ENCODE measurements at places on chromosomes 16 and 17.

DNA sequence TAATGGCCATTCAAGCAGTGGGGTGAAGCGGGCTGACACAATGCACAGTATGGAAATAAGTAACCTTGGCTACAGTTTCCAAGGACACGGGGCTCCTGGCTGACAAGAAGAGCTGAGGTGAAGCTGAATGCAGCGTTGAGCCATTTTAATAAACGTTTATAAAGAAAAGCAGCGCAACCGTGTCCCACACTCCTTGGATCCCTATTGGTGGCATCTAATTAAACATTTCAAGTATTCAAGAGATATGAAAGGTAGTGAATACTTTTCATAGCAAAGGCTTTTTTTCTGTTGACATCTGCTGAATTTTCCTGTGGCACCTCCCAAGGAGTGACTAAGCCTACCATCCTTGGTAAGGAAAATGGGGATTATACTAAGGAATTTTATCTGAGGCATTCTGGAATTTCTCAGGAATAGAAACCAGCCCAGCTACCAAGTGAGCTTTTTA is 26.5 kb downstream of the DUSP14 start:
- DNase-seq = no peak

DNA sequence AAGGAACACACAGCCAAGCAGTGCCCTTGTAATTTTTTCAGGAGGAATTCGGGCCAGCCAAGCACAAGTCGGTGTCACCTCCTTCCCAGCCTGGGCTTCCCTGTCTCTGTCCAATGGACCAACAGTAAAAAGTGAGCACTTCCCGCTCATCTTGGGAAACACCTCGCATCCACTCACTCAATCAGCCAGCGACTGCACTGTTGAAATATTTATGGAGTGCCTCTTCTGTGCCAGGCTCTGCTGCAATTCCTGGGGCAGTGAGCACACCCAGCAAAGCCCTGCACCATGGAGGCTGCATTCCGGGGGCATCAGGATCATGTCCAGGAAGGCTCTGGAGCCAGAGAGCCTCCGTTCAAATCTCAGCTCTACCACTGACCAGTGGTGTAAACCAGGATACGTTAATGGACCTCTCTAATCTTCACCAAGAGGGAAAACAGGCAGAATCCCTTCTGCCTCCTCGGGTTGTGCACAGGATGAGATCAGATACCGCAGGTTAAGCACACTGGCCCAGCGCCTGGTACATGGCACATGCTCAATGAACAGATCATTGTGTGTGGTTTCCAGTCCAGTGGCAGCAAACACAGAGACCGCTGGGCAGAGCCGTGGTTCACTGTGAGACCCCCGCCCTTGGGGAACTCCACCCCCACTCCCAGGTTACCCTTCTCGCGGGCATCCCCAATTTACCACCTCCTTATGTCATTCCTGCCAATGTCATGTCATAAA is 194.3 kb downstream of the ZNF423 start:
- DNase-seq = no peak

DNA sequence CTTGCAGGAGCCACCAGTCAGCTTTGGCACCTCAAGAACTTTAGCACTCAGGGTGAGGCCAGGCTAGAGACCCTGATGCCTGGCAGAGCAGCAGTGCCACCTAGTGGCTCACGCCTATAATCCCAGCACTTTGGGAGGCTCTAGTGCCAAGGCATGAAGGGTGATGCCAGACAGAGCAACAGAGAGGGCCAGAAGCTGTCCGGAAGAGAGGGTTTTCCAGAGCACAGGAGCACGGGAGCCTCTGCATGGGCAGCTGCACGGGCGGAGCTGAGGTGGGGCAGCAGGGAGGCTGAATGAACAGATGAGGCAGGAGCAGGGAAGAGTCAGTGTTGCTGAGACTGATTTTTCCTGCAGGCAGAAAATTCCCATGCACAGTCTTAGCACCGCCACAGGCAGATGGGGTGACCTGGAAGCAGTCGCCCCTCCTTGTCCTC is 38.9 kb downstream of the MYH3 start:
- peak; percentile 22 for DNase-seq

DNA sequence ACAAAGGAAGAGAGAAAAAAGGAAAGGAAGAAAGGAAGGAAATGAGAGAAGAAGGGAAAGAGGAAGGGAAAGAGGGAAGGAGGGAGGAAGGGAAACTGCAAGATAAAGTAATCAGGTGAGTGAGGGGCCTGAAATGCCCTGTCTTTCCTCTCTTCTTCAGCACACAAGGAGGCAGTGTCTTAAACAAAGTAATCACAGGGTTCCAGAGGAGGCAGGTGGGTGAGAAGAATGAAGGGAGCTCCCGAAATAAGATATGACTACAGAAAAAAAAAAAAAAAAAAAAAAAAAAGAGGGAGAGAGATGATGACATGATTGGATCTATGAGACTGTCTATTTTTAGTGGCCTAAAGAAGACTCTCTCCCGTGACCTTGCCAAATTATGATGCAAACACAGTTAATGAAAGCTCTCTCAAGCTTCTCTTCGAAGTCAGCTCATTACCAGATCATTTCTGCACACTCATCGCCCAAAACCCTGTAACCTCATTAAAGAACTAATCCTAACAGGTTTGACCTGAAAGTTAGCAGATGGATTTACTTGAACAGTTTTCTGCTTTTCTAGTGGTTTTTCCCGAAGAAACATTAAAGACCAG is 53.6 kb downstream of the CDH11 start:
- no peak for DNase-seq

DNA sequence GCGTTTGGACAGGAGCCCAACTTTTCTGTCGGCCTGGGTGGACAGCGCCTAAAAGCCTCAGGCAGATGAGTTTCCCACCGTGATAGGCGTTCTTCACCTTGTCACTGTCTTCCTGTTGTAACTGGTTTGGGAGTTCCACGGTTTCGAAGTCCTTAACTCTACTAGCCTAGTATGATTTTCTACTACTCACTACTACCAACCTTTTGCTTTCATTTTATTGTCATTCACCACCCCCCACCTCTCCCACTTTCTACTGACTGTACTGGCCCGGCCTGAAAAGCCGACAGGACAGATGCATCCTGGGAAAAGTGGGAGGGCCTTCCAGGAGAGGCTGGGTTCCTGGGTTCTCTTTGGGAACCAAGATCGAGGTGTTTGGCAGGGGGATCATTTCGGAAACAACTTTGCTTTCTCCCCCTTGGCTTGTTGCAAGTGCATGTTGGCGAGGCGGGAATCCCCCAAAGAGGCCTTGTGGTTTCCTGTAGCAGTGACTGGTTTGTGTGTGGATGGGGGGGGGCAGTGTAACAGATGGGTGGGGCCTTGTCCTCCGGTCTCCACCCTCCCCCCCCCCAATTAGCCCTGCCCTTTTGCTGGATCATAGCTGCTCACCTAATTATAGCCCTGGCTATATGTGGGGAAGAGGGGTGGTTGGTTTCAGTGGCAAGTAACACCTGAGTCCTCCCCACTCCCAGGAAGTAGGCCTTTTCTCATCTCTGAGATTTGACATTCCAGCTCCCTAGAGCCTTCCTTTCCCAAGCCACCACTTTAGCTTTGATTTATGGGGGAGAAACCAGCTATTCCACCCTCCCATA is 1.4 kb downstream of the EIF5A start:
- peak; percentile 90 for DNase-seq

GRCh38 chr17:17387017-17387497 is 83.9 kb downstream of the NT5M start:
- DNase-seq = no peak

DNA sequence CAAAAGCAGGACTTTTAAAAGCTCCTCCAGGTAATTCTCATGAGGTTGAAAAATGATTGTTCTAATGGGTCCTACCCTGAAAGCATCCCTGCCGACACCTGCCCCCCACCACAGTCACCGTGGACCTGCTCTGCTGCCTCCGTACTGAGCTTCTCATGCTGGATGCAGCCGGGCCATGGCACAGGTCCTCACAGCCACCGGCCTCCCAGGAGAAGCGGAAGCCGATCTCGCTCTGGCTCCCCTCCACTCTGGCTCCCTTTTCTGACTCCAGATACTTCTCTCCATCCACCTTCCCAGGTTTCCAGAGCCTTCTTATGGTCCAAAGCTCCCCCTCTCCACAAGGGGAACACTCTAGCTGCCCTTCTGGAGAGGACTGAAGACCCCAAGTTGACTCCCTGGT is 10.2 kb downstream of the RPRML start:
- DNase-seq = no peak

- DNase-seq = no peak
Observed at GRCh38 chr17:39483506-39483905, 22.2 kb downstream of the CDK12 start.

- DNase-seq = no peak
Observed at GRCh38 chr16:66171578-66171977, 194.9 kb upstream of the CDH5 start.

- DNase-seq = no peak
Observed at GRCh38 chr16:46803373-46803772, 27.6 kb downstream of the C16orf87 start.

DNA sequence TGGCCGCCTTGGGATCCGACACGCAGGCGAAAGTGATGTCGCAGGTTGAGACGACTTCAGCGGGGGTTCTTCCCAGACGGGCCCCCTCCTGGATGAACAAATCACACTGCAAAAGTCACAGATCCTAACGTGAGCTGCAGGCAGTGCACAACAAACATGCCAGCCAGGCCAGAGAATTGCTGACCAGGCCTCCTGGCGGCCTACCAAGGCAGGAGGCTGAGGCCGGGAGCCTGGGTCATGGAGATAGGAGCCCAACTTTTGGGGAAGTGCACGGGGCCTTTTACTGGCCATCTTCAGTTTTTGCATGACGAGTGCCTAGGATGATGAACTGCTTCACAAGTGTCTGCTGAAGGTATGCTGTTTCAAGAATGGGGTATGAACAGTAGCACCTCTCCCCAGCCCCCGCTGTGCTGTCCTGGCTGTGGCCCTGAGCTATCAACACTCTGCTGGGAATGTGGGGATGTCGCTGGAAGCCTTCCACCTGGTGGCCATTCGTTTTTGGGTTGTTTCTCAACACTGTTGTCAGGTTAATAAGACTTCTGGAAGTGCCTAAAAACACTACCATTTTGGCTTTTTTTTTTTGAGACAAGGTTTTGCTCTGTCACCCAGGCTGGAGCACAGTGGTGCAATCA is 12.2 kb upstream of the ROGDI start:
- no peak for DNase-seq

DNA sequence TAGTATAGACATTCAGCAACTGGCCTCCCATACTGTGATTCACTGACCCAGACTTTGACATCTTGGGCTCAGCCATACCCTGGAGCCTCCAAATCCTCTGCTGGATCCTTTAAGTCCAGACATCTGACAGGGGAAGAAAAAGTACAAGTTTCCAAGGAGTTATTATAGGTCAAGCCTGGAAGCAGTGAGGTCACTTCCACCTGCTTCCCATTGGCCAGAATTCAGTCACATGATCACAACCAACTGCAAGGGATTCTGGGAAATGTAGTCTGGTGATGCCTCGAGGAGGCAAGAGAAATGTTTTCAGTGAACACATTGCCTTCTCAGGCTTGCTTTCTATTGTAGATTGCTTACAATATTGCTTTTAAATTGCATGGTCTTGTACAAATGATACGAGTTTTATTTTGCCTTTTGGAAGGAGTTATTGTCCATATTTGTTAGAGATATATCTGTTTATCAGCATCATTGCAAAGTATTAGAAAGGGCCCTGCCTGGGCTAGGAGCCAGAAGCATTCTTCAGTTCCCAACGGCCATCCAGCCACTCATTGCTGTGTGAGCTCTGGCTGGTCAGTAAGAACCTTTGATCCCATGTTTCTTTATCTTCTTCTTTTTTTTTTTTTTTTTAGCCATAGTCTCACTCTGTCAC is 696.9 kb downstream of the WWOX start:
- DNase-seq = no peak

DNA sequence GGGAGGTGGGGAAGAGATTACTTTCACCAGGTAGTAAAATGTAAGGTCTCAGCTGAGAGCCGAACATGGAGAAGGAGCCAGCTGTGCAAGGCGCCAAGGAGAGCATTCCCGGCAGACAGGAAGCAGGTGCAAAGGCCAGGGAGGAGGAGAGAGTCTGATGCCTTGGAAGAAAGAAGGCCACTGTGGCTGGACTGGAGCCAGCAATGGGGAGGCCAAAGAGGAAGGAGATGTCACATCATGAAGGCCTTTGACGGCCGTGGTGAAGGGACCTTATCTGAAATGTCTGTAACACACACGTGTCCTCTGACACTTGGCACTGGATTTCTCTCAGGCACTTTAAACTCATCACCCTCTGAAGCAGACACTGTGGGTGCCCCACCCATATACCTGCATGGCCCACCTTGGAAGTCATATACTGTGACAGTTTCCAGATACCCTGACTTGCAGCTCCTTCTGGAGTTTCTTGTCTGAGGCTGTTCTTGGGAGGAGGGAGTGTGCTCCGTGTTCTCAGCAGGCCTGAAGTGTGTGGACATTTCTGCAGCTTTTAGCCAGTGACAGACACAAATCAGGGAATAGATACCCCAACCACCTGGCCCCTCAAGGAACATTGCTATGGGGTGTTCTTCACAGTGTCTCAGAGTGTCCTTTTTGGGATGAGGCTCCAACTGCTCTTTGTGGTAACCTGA is 1.9 kb upstream of the SLC5A2 start:
- no peak for DNase-seq

GRCh38 chr16:57510016-57510871 is 24.0 kb upstream of the DOK4 start:
- no peak for DNase-seq

- no peak for DNase-seq
Observed at GRCh38 chr17:77436481-77436880, 295.7 kb downstream of the SEC14L1 start.

DNA sequence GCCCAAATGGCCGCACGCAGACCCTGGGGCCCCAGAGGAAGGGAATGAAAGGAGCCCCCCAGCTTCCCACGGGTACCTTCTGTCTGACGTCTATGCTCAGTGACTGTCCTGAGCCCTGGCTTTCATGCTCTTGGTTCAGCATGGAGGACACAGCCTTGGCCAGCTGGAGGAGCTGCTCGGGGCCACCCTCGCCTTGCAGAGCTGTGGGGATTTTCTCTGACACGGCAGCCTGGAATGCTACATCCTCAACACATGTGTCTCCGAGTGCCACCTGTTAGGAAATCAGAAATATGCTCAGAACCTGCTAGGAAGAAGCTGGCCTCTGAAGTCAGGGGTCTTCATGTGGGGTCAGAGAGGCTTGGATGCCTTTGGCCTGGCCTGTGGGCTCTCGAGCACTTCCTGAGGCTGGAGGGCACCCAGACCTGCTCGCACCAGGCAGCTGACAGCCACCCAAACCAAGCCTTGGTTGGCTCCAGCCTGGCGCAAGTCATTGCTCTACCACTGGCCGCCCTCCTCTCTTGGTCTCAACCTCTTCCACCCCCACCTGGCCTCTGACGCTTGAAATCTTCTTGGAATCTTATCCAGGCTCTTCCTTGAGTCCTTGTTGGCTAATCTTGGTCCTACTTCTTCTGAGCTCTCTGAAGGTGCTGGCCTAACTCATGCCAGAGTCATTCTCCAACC is 63.7 kb upstream of the BCO1 start:
- no peak for DNase-seq

DNA sequence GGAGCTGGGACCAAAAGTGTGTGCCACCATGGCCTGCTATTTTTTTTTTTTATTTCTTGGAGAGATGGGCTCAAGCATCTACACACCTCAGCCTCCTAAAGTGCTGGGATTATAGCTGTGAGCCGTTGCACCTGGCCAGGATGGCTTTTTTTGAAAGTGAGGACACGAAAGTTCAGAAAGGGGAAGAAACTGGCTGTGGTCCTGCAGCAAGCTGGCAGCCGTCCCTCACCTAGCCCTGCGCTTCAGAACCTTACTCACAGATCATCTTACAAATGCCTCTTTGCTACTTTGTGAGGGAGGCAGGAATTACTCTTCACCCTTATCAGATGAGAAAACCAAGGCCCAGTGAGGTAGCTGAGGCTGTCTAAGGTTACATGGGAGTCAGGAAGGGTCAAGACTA is 4.5 kb upstream of the PPY start:
- no peak for DNase-seq

GRCh38 chr16:84544031-84544773 is 39.7 kb upstream of the MEAK7 start:
- no peak for DNase-seq

GRCh38 chr16:88084881-88085280 is 133.6 kb downstream of the BANP start:
- no peak for DNase-seq

Measured in stimulated activated naive CD4-positive, alpha-beta T cell treated with Interleukin-2 at 50 U/mL for 16 hours (primary cell).